HEK293T (cell line): ENCODE measurements at places on chromosomes 2 and 18.

- no peak for DNase-seq
Observed at GRCh38 chr2:44295633-44296359, 20.5 kb downstream of the SLC3A1 start.

DNA sequence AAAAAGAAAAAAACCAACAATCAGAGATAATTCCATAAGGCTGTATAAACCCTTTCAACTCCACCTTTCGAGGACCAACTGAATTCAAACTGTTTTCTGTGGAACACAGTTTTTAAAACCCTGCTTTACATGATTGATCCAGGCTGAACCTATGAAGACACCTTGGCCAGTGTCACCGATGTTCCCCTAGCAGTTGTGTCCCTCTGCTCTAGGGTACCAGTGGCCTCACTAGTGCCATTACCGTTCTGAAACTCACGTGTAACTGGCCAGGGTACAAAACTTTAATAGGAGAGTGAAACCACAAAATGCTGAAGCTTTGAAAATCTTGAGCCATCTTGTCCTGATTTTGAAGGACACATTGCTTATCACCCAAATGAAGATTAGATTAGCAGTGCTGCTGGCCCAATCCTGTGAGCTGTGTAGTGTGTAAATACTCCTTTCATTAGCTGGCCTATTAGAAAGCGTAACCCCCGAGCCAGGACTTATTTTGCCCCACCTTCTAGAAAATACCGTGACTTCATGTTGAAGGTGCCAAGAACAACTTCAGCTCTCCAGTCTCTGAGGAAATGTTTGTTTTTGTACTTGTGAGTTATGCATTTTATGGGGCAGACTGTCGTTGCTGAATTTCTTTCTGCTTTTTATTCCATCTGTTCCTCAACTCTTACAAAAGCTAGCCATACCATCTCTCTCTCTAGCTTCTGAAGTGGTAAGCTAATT lies 147.8 kb upstream of the MAP3K20 start:
- DNase-seq = no peak

GRCh38 chr18:49022311-49023161 lies 71.8 kb upstream of the SMAD7 start:
- no peak for DNase-seq

GRCh38 chr2:236715491-236715961 lies 145.9 kb downstream of the ACKR3 start:
- DNase-seq = no peak

DNA sequence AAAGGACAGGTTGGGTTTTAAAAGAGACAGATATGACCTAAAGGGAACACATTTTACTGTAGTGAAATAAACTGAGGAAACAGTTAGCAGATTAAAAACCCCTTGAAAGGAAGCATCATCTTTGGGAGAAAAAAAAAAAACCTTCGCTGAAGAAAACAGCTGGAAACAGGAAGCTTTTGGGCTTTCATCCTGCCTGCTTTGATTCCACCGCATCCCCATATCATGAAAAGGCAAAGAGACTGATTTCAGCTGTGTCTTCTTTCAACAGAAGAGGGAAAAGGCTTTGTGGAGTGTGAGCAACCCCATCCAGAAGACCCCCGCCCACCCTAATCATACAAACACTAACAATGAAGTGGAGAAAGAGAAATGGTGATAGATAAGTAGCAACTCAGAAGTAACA lies 86.4 kb downstream of the TCF4 start:
- no peak for DNase-seq

- DNase-seq = no peak
Observed at GRCh38 chr2:208037564-208038487, 12.5 kb upstream of the PLEKHM3 start.

GRCh38 chr2:109266496-109266895 lies 137.5 kb downstream of the SH3RF3 start:
- no peak for DNase-seq

- no peak for DNase-seq
Observed at GRCh38 chr2:217849154-217849975, 153.4 kb downstream of the TNS1 start.

DNA sequence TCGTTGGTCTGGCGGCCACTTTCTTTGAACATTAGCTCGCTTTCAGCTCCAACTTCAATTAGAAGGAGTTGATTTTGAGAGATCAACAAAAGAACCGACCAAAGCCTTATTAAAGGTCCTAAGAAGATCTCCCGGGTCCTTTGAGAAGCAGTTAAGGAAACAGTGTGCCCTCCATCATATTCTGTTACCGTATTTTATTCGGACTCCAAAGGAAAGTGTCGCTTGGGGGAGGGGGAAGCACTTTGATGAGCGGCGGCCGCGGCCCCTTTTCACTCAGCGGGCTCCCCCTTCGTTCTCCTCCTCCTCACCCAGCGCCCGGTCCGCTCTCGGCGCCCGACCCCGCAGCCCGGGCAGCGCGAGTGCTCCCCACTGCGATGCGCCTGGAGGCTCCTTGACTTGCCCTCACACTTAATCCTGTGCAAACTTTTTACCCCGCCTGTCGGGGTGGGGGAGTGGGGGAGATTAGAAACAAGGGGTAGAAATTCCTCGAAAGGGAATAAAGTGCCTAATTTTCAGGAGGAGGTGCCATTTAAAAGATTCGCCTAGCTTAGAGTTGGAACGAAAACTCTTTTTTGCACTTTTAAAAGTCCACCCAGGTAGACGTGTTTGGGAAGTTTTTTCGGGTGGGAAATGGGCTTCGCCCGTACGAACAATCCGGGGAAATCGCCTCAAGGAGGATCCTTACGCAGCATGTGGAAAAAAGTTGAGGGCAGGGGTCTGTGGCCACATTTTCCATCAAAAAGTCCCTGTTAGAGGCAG lies 1.2 kb upstream of the OTX1 start:
- peak; percentile 24 for DNase-seq

- DNase-seq = no peak
Observed at GRCh38 chr2:217897091-217897715, 105.6 kb downstream of the TNS1 start.
